RWPE2 (cell line): ENCODE measurements at places on chromosomes 1 and 21.

GRCh38 chr1:171219346-171220080 is 28.8 kb upstream of the FMO1 start:
- DNase-seq, result no peak

DNA sequence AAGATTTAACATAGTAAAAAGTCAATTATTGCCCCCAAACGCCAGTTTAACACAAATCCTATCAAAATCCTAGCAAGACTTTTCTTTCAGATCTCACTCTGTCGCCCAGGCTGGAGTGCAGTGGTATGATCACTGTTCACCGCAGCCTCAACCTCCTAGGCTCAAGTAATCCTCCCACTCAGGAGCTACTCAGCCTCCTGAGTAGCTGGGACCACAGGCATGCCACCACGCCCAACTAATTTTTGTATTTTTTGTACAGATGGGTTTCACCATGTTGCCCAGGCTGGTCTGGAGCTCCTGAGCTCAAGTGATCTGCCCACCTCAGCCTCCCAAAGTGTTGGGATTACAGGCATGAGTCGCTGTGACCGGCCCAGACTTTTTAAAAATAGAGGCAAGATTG is 4.8 kb downstream of the SNIP1 start:
- DNase-seq, result no peak

- no peak for DNase-seq
Observed at GRCh38 chr1:200305806-200306205, 104.0 kb downstream of the ZNF281 start.

DNA sequence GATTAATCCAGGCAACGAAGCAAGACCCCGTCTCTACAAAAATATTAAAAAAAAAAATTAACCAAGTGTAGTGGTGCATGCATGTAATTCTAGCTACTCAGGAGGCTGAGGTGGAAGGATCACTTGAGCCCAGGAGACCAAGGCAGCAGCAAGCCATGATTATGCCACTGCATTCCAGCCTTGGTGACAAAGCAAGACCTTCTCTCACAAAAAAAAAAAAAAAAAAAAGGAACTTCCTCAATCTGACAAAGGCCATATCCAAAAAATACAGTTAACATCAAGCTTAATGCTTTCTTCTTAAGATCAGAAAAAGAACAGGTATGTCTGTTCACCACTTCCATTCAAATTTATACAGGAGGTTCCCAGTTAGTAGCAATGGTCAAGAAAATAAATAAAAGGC is 54.4 kb downstream of the EVI5 start:
- DNase-seq, result no peak

DNA sequence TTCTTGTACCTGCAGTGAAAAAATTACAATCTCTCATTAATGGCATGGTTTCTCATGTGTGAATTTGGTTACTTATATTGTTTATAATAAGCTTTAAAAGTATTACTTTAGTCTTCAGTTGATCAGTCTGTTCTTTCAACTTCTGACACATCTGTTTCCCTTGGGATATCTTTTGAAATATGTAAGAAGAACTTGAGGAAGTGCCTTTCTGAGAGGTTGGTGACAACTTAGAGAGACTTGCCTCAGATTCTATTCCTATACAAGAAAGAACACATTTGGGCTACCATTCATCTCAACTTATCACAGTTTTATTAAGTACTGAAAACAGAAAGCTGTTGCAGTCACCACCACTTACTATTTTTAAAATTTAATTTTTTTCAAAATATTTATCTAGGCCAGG is 8.1 kb downstream of the AKNAD1 start:
- no peak for DNase-seq

- DNase-seq, result no peak
Observed at GRCh38 chr1:156336242-156336641, 1.9 kb downstream of the CCT3 start.

DNA sequence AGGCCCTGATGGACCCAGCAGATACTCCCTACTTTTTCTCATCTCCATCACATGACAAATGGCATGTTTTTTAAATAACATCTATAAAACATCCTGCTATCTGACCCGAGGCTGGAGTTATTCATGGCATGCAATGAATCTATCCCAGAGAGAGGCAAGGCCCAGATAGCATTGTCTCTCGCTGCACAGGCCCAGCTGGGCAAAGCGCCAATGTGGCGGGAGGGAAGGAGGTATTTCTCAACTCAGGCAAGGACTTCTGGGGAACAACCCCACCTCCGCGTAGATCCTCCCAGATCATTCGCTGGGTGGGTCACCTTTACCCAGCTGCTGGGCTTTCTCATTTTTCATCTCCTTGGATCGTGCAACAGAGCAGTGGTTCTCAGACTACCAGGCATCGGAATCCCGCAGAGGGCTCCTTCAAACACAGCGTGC is 59.8 kb downstream of the ERG start:
- no peak for DNase-seq

DNA sequence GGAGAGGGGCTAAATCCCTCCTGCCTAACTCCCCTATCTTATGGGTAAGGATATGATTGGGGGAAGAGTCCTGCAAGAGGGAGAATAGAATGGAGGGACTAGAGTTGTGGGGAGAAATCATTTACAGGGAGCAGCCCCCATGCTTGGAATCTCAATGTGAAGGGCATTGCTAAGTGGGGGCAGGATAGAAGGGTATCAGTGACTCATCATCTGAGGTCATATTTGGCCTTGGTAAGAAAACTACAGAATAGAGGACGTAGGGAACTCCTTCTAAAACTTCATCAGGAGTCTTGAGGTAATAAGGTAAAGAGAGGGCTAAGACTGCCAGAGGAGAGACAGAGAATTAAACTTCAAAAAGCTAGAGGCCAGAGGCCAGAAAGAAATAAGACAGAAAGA is 487 bp downstream of the HJV start:
- DNase-seq, result no peak

- no peak for DNase-seq
Observed at GRCh38 chr1:19096036-19096833, 113.8 kb downstream of the UBR4 start.

DNA sequence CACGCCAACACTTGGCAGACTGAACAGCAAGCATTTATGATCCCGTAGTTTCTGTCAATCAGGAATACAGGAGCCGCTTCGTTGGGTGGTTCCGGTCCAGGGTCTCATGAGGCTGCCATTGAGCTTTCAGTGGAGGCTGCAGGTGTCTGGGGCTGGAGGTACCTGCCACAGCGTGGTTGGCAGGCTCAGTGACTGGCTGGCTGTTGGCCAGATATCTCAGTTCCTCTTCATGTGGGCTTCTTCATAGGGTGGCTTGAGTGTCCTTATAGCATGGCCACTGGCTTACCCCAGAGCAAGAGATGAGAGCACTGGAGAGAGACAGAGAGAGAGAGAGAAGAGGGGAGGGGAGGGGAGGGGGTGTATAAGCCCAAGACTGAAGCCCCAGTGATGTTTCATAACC is 29.3 kb downstream of the PIK3CD start:
- no peak for DNase-seq

- DNase-seq, result no peak
Observed at GRCh38 chr1:61098333-61098732, 16.0 kb downstream of the NFIA start.

GRCh38 chr1:208027861-208028260 is 116.9 kb upstream of the CD34 start:
- no peak for DNase-seq

- no peak for DNase-seq
Observed at GRCh38 chr1:54543729-54544496, 4.1 kb upstream of the ACOT11 start.

GRCh38 chr1:52234708-52235107 is 92.8 kb downstream of the ZFYVE9 start:
- DNase-seq, result no peak

GRCh38 chr1:243233908-243234307 is 21.2 kb downstream of the CEP170 start:
- no peak for DNase-seq

DNA sequence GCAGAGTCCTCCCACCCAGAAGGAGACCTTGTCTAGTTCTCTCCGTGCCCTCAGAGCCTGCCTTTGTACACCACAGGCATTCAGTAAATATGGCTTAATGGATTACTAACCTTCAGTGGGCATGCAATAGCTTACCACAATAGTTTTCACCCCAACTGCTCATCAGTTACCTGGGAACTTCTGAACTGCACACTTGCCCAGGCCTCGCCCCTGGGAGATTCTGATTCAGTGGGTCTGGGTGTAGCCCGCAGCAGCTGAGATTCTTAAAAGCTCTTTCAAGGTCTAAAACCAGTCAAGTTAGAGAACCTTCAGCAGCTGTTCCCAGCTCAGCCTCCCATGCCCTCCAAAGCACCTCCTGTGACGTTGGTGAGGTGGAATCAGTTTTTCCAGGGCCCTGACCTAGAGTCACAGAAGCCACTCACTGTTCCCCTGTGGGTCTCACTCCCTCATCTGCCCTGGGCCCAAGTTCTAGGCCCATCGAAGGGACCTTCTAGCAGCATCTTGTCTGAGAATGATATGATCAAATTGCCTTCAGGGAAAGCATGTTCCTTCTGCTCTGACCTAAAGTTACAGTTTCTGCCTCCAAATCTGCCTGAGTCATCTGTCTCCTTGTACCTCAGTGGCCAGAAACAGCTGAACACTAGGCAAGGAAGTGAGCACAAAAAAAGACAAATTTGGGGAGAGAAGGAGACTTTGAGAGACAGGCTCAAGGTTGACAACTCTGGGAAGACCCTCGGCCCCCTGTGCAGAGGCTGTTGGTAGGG is 10.8 kb downstream of the ASAP3 start:
- no peak for DNase-seq

- DNase-seq, result no peak
Observed at GRCh38 chr21:36664662-36664990, 34.3 kb upstream of the SIM2 start.

DNA sequence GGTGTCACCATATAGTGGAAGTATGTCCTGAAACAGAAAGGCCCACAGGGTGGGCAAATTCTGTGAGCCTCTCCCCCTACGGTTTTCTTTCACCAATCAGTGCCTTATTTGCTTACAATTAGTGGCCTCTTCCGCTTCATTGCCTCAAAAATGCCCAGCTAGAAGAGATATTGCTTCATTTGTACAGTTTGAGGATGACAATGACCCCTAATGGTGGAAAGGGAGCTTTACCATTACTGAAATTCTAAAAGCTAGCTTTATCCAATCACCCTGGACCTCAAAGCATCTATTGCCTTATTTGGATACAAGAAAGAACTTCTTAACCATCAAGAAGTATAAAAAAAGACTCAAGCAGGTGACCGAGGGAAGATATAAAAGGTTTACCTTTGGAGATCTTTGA is 49.6 kb downstream of the LRRC71 start:
- DNase-seq, result no peak

GRCh38 chr1:19414515-19415121 is 70.7 kb downstream of the CAPZB start:
- no peak for DNase-seq

DNA sequence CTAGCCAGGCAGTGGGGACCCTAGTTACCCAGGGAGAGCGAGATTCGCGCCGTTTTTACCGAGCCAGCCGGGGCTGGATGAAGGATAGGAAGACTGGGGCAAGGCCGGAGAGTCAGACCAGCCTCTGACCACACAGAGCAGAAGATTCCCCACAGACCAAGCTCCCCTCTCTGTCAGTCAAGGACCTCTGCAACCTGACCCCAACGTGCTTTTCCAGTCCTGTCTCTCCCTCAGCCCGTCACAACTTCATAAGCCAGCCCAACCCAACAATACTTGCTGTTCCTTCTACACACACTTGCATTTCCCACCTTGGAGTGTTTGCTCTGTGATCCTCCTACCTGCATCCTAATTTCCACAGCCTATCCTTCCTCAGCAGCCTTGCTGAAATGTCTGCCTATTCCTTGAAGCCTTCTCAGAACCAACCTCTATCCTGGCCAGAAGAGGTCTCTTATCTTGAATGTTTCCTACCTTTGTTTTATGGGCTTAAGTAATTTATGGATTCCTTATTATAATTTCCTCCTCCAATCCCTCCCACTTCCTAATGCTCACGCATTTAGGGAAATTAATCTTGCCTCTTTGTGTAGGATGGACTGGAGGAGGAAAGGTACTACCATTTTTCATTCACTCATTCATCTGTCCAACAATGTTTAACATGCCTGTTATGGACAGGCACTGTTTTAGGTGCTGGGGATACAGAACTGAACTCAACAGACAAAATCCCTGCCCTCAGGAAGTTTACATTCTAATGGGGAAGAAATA is at the start of gene GSTM3:
Gene GSTM3 (minus strand): TSS at position 424 of the 759 bp plus-strand sequence. CDS start 751 bp downstream, outside the sequence.
- no peak for DNase-seq

- no peak for DNase-seq
Observed at GRCh38 chr1:174726167-174726879, 273.4 kb upstream of the CACYBP start.

- DNase-seq, result no peak
Observed at GRCh38 chr1:209708297-209708696, 3.7 kb downstream of the HSD11B1 start.

GRCh38 chr1:55214934-55215193 is 300 bp downstream of the USP24 start:
- peak; percentile 51 for DNase-seq

- no peak for DNase-seq
Observed at GRCh38 chr1:177206831-177207355, 36.1 kb downstream of the BRINP2 start.

- DNase-seq, result no peak
Observed at GRCh38 chr1:78690516-78690915, 40.9 kb downstream of the IFI44 start.

DNA sequence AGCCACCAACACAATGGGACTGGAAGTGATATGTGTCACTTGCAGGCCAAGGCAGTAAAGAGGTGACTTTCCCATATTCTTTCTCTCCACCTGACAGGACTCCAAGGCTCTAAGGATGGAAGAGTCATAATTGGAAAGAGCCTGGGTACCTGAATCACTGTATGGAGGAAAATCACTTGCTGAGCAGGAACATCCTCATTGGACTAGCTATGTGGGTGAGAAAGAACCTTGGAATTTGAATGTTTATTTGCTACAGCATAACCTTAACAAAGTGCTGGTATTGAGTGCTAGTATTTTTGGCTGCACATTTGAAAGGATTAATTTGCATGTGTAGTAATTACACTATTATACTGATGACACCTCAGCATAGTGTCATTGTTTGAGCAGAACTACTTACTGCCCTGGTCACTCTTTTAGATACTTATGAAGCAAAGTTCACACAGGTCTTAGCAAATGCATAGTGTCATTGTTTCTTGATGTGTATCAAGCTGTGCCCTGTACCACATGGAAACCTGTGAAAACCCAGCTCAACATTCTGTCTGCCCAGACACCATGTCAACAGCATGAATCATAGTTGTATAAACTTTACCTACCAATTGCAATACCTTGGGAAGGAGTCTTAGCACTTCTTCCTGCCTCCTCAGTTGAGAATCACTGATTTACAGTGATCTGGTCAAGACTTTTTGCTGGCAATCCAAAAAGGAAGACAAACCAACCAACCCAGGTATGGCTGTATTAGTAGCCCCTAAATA is 5.1 kb upstream of the S100A10 start:
- no peak for DNase-seq

- no peak for DNase-seq
Observed at GRCh38 chr1:23149114-23149513, 19.5 kb downstream of the LUZP1 start.

DNA sequence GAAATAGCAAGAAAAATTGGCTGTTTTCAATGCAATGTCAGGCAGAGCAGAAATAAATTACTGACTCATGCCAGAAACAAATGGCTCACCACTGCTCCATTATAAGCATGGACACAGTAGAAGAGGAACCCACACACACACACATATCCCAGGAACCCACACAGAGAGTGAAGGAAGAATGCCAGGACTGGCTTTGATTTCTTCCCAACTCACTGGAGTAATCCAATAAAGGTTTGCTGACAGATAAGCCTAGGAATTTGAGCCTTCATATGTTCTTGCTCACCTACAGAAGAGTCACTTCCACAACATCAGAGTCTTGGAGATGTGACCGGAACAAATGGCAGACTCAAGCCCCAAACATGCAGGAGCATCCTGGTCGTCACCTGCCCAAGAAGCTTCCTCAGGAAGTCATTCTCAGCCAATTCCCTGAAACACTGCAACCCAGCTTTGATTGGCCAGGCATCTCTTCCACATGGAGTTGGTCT is 2.2 kb downstream of the SH3BP5L start:
- DNase-seq, result no peak
